NCI-H1930 (cell line): ENCODE measurements at places on chromosomes 12 and 14.

DNA sequence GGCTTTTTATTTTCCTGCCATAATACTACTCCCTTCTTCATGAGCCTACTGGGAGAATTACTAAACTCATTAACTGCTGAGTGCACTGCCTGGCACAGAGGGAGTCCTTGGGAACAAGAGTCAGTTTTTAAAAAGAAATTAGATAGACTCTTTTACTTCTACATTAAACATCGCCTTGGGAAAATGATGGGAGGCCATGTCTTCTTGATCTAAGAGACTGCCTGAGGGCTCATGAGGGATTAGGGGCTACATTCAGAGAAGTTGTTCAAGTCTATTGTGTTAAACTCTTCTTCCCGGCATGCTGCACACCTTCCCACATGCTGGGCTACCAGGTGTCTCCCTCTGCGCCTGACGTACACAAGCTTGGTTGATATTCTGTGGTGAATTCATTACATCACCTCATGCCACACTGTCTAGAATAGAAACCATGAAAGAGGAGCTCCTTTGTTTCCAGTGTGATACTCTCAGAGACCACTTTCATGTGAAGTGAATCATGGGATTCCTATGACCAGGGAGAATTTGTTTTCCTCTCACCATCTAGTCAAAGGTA is 1422.3 kb downstream of the AACS start:
- no peak for DNase-seq

DNA sequence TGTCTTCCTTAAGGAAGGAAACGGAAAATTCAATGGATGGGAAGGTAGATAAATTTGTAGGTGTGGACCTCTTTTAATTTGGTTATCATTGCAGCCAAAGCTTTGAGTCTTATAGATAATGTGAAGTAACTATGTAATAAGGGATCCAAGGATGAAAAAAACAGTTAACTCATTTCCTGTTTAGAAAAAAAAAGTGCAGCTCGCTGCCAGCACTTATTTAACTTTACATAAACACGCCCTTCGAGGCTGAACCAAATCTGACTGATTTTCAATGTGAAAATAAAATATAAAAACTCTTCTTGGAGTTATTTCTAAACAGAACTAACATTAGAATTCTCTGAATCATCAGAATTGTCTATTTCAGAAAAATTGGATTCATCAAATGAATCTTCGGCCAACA is 7.0 kb downstream of the NUBPL start:
- DNase-seq, result no peak

DNA sequence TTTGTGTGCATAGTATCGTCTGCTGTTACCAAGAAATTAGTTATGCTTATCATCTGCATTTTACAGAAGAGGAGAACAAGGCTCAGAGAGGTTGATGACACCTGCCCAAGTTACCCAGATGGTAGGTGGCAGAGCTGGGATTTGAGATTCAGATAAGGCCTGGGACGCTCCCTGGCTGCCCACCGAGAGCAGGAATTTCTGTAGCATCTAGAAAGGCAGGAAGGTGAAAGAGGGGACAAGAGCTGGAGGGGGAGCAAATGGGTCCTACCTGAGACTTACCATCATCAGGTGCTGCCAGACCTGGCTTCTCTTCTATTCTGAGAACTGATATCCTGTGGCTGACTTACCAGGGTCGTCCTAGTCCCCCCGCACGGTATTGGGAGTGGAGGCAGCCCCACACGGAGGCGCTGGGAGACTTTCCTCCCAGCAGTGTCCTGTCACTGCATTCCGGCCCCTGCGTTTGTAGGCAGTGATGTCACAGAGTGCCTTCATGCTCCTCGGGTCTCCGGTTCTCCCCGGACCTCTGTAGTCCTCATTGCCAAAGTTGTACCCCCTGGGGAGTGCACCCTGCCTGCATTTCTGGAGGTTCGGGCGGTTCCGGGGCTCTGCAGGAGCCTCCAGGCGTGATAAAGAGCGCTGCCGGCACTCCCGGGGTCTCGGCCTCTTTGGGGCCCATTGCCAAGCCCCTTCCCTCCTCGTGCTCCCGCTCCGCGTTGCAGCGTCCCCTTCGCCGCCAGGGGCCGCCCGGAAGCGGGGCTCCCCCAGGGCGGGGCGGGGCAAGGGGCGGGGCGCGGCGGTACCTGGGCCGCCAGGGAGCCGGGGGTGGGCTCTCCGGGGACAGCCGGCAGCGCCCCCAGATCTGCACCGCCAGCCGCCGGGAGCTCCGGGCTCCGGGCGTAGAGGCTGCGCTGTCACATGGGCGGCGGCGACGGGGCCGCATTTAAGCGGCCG is at the start of gene CABP1:
TSS of gene CABP1 (plus strand) at position 856 of the 951 bp plus-strand sequence. CDS start at position 916, 60 bp downstream.
- DNase-seq, result peak; percentile 75

- DNase-seq, result no peak
These were observed 43.9 kb upstream of the IQSEC3 start for GRCh38 chr12:22530-23201.

DNA sequence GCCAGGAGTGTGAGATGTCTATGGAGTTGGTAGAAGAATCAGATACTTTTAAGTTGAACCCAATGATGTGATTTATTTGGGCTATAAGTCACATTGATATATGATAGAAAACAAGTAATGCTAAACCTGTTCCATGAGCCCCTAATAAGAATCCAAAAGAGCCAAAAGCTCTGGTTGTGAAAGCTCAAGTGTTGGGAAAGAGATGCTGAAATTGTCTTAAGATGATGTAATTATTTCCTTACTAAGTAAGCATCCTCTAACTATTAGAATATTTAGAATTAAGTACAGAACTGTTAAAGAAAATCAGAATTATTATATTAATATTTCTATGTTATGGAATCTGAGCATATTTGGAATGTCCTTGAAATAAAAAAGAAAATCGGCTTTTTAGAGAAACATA is 17.6 kb upstream of the SLC2A13 start:
- DNase-seq, result no peak

- DNase-seq, result no peak
These were observed 105.2 kb downstream of the DICER1 start for GRCh38 chr14:95052016-95052585.

- DNase-seq, result no peak
These were observed 46.3 kb downstream of the KCNA1 start for GRCh38 chr12:4956054-4956453.
